ENCODE measurements at places on chromosomes 11 and 22.

DNA sequence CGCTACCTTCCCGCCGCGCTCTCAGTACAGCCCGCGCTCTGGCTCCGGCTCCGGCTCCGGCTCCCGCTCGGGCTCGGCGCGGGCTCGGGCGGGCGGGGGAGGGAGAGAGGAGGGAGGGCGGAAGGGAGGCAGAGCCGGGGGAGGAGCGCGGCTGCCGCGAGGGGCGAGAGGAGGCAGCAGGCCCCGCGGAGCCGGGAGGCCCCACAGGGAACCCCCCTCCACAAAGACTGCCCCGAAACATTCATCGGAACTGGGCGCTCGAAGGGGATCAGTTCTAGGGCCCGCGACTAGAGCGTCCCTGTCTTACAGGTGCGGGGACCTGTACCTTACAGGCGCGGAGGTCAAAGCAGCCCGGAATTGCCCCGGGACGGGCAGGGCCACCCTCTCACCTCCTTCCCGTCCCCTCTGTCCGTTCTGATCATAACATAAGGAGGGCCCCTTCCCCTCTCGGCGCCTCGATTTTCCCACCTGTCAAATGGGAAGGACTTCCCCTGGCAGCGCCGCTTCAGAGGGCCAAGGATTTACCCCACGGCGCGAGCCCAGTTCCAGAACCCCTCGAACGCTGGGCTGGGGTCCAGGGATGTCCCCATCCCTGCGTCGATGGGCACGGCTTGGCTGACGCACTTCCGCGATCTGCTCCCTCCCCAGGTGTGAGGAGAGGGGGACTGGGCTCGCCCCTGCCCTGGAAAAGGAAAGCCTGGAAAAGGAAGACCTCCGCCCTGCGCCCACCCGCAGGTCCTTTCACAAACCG lies at the start of gene SHISA8:
TSS of gene SHISA8 (minus strand) at position 40 of the 751 bp plus-strand sequence. CDS start 407 bp downstream, outside the sequence.
- DNase-seq, result no peak

GRCh38 chr22:19214078-19214473 lies 35.5 kb upstream of the SLC25A1 start:
- DNase-seq, result no peak

GRCh38 chr11:119120639-119121007 lies 757 bp upstream of the HINFP start:
- no peak for DNase-seq

DNA sequence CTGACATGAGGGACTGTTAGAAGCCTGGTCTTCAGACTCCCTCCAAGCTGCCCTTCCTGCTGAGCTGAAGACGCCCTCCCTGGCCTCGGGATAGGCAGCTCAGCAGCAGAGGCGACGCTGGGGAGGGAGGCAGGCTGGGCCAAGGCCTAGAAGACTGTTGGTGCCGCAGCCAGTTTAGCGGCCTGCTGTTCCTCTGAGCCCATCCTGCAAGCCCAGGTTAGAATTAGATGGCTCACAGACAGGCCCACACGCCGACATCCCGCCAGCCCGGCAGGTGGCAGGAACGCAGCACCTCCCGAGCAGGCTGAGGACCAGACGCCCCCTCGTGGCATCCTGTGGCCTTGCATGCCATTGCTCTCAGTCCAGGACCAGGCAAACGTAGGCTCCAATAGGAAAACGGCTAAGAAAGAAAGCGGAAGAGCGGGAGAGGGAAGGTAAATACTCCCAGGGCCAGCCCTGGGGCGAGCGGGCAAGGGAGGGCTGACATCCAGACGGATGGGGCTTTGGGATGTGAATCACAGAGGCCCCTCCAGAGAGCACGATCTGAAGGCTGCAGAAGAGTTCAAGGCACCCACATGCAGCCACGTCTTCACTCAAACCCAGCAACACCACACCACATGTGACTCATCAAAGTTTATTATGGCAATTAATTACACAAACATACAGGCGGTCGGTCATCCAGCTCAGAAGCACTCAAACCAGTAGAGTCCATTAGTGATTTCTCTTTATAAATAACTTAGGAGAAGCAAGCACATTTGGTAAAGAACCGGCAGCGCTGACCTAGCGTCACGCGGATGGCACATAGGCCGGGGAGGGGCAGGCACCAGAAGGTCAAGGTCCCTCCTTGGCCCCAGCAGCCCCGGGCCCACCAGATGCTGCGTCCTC lies 27.6 kb downstream of the CD5 start:
- DNase-seq, result peak; percentile 58

GRCh38 chr22:45612451-45612901 lies 59.2 kb upstream of the ATXN10 start:
- DNase-seq, result no peak

- no peak for DNase-seq
Observed at GRCh38 chr11:34198523-34198922, 93.1 kb downstream of the NAT10 start.

DNA sequence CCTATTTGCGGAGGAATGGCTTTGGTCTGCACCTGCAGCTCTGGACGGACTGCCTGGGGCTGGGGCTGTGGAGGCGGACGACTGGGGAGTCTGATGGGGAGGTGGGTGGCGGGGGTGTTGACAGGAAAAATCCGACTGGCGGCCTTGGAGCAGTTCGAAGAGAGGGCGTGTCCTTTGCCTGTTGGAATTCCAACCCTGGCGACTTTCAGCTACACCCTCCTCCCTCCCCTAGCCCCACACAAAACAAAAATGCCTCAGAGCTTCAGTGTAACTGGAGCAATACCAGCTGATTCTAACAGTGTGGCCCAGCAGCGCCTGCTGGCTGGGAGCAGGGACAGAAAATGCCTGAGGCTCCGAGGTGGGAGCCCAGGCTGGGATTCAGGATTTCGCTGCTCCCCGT lies 85.4 kb downstream of the ATXN10 start:
- DNase-seq, result no peak

GRCh38 chr22:35148866-35149548 lies 83.0 kb downstream of the ISX start:
- no peak for DNase-seq

DNA sequence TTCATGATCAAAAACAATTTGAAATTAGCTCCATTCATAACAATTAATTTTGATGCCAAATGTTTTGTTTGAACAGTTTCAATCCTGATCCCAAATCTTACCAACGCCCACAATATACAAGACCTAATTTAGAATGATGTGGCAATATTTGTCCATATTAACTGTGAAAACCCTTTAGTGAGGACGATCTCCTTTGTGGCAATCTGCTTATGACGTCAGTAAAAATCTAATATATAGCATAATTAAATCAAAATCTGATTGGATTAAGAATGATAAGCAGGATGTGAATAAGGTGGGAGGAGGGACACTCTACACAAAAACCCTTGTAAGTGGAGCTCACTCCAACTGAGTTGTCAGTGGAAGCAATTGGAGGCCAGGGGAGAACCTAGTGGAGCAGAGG lies 11.9 kb upstream of the SLC5A4 start:
- DNase-seq, result no peak

DNA sequence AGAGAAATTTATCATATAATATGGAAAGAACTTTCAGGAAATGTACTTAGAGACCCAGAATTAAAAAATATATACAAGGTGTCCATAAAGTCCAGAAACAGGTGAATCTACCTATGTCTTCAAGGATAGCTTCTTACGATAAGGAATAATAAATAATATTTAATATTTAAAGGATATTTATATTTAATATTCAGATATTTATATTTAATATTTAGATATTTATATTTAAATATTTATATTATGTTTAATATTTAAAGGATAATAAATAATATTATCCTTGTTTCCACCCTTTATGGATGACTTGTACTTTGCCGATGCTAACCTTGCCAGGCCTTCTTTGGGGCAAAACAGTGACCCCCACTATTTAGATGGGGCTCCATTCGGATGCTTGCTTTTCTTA lies 169.5 kb upstream of the CADM1 start:
- no peak for DNase-seq

- DNase-seq, result no peak
Observed at GRCh38 chr11:116890193-116890592, 52.8 kb upstream of the APOA1 start.

- no peak for DNase-seq
Observed at GRCh38 chr22:47396105-47396504, 633.7 kb downstream of the TBC1D22A start.

- DNase-seq, result no peak
Observed at GRCh38 chr11:84608837-84609196, 1018.3 kb downstream of the DLG2 start.

DNA sequence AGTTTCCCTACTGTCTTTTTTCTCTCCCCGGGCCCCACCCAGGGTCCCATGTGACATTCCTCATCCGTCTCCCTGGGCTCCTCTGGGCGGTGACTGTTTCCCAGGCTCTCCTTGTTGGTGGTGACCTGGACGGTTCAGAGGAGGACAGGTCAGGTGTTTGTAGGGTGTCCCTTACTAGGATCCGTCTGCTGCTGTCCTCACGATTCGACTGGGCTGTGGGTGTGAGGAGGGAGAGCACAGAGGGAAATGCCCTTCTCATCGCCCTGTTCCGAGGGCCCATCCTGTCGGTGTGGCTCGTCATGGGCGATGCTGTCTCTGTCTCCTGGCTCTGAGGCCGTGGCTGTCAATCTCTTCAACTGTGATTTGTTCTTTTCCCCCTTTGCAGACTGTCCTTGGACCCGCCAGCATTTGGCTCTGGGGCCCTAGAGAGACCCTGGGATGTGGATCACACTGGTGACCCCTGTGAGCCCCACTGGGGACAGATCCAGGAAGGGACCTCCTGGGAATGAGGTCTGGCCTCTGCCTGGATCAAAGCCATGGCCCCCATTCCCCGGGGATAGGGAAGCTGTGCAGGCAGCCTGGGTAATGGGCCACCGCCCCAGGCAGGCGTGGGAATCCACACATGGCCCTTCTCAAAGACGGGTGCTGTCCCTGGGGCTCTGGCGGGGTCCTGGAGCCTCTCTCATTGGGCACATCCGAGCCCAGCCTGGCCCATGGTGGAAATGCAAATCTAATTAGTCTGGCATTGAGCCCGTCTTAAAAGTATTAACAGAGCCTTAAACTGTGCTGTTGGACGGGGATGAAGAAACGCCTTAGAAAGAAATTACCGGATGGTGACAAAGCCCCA lies 46.8 kb upstream of the KCNQ1OT1 start:
- no peak for DNase-seq

GRCh38 chr11:70557742-70558485 lies 159.6 kb downstream of the CTTN start:
- no peak for DNase-seq

- DNase-seq, result no peak
Observed at GRCh38 chr11:89736566-89736965, 26.5 kb downstream of the TRIM77 start.

- no peak for DNase-seq
Observed at GRCh38 chr11:119683783-119684182, 45.2 kb downstream of the NECTIN1 start.

DNA sequence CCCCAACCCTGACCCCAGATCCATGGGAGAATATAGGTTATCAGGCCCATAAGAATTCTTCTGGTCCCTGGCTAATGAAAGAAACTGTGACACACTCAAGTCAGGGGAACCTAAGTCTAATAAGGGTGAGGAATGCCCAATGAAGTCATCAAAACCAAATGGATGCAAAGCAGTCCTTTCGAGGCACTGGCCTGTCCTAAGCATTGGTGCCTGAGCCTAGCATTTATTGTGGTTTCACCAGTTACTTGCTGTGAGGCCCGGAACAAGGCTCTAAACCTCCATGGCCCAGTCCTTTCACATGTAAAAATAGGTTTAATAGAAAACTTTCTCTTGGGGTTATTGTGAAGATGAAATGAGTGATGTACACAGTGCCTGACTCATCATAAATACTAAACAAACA lies 712.6 kb downstream of the DLG2 start:
- DNase-seq, result no peak

DNA sequence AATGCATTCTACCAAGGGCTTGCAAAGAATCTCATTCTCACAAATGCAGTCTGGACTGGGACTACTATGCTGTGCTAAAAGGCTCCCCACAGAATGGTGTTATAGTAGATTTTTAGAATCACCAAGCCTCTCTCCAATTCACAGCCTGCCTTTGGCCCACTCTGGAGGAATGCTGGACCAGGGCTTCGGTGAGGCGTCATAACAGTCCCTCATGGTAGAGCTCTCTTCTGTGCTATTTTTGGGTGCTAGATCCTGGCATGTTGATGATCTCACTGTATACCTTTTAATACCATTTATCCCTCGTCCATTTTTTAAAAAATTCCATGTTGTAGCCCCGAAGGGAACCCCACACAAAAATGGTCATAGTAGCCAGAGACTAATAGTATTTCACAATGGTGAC lies 17.6 kb downstream of the MAP6 start:
- no peak for DNase-seq

- DNase-seq, result peak; percentile 49
Observed at GRCh38 chr11:19474954-19475721, 234.4 kb upstream of the E2F8 start.

GRCh38 chr22:27795053-27795452 lies 6.5 kb downstream of the MN1 start:
- no peak for DNase-seq

GRCh38 chr11:63783925-63784592 lies 15.5 kb upstream of the ZFTA start:
- no peak for DNase-seq

DNA sequence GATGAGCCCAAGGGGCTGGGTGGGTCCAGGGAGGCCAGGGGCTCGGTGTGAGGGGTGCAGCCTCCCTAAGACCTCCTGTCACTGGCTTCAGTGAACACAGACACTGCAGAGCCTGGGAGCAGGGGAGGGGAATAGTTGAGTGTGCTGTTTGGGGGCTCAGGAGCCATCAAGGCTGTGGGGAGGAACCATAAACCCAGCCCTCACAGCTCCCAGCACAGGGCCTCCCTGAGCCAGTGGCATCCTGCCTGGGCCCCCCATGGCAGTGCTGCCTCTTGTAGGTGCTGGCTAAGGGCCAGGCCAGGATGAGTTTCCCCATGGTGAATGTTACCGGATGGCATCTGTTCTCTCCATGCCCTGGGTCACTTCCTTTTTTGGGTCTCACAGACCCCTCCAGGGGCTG lies 25.5 kb downstream of the KCNJ5 start:
- DNase-seq, result no peak

- no peak for DNase-seq
Observed at GRCh38 chr11:122024278-122024677, 91.7 kb downstream of the BLID start.

- no peak for DNase-seq
Observed at GRCh38 chr22:34427841-34428240, 507.6 kb upstream of the LARGE1 start.

DNA sequence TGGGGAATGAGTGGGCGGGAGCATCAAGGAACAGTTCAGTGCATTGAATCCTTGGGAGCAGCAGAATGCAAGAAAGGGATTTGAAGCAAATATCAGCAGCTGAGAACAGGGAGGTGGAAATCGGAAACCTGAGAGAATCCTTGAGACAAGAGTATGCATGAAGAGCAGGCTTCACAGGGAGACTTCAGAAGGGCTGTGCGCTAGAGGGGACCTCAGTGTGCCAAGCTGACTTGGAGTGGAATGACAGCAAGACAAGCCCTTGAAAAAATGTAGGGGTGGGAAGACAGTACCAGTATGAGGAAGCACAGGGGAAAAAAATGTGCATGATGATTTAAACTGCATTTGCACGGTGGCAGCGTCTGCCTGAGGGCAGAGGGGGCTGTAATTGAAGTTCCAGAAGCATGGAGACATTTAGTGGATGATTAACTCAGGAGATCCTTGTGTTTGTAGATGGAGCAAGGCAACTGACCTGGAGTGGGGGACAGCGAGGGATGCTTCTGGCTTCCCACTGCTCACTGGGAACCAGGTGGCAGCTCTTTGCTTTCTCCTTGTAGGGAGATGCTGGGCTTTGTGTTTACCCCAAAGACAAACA lies 204.9 kb upstream of the PLET1 start:
- DNase-seq, result no peak

- DNase-seq, result no peak
Observed at GRCh38 chr11:95698676-95699557, 90.7 kb downstream of the FAM76B start.

GRCh38 chr11:121236115-121237001 lies 56.2 kb upstream of the SC5D start:
- DNase-seq, result peak; percentile 54

- no peak for DNase-seq
Observed at GRCh38 chr11:6437993-6438392, 2.8 kb downstream of the HPX start.

Data from GM12864 (cell line).